Stimulated activated CD4-positive, alpha-beta T cell treated with anti-CD3 and anti-CD28 coated beads, Interleukin-2, amount 100 ng/mL, for 4 hours (primary cell): ENCODE measurements at places on chromosomes 11 and 22.

DNA sequence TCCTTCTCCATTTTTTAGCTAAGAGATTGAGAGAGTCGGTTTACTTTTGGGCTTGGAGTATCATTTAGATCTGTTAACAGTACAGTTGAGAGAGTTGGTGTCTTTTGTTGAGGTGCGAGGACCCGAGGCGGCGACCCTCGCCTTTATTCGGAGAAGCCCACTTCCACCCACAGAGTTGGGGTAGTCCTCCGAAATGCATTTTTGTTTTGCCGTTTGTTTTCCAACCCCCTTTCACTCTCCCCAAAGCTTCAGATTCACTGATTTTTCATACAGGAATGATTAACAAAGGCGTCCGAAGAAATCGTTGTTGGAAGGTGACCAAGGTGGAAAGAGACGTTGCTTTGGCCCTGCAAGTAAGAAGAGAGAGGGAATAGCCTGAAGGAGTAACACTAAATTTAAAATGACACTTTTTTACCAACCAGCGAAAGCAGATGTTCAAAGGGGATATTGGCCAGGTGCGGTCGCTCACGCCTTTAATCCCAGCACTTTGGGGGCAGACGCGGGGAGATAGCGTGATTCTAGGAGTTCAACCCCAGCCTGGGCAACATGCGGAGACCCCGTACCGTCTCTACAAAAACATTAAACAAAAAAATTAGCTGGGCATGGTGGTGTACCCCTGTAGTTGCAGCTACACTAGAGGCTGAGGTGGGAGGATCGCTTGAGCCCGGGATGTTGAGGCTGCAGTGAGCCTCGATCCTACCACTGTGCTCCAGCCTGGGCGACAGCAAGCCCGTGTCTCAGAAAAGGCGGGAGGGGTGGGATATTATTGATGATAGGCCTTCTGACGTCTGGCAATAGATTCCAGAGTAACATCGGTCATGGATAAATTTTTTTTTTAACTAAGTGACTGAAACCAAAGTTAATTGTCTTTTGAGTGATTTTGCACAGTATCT lies 899 bp upstream of the RAB30 start:
- DNase-seq = no peak

DNA sequence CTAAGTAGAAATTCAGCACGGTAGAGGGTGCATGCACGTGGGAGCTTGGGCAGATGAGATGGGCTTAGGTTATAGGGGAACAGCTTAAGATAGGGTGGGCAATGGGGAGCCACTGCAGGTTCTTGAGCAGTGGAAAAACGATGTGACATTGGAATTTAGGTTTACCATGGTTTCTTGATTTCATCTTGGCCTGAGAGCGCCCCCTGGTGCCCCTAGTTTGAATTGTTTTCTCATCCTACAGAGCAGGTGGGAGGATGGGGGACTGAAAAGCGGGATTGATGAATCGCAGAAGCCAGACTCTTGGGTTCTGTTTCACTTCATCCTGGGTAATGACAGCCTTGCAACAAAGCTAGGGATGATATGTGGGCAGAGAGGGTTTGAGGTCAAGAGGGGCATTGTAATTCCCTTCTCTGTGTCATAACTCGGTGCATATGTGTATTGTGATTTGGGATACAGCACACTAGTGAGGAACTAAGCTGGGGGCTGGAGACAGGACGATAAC lies 6.7 kb upstream of the MCAM start:
- DNase-seq = peak; percentile 70

- peak; percentile 22 for DNase-seq
Observed at GRCh38 chr11:35343033-35343598, 76.2 kb downstream of the SLC1A2 start.

DNA sequence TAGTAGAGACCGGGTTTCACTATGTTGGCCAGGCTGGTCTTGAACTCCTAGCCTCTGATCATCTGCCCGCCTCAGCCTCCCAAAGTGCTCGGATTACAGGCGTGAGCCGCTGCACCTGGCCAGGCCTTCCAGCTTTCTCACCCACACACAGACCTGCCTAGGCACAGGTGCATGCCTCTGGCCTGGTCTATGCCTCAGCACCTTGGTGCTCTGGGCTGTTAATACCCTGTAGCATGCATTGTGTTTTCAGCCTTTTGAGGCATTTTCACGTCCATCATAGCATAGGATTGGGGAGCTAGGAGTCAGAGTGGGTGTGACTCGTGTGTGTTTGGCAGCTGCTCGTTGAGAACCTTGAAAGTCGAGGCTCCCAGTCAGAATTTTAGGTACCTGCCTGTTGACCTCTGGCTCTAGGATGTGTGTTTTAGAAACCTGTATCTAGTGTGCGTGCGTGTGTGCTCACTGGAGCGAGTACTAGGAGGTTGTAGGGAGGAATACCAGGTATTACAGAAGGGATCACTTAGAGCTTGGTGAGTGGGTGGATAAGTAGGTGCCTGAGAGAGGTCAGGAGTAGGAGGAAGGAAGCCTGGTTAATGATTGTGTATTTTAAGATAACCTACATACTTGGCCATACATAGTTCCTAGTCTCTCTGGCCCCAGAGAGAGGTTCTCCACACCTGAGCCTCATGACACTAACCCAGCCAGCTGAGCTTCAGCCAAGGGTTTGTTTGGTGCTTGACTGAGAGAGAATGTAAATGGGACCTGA lies 20.0 kb downstream of the CRKL start:
- DNase-seq = no peak

GRCh38 chr11:13680501-13681264 lies 12.2 kb downstream of the FAR1 start:
- no peak for DNase-seq

DNA sequence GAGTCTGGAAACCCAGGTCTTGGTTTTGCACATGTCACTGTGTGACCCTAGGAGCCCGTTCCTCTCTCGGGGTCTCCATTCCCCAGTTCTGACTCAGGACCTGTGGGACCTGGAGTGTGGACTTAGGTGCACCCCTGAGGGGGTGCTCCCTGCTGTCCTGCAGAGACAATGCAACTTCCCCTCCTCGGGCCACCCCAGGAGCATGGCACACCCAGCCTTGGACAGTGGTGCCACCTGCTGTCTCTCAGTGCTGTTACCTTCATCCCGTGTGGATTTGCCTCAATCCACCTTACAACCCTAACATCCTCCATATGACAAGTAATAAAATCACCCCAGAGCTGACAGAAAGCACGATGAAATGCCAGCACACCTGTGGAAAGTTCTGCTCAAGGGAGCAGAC lies 27.5 kb upstream of the CRYBB3 start:
- no peak for DNase-seq
